ENCODE measurements at places on chromosomes 2 and 18. TPM values are rescaled to one million over a fixed set of nuclear protein-coding genes. Genes with fewer than 3 reads are reported as not detected.

DNA sequence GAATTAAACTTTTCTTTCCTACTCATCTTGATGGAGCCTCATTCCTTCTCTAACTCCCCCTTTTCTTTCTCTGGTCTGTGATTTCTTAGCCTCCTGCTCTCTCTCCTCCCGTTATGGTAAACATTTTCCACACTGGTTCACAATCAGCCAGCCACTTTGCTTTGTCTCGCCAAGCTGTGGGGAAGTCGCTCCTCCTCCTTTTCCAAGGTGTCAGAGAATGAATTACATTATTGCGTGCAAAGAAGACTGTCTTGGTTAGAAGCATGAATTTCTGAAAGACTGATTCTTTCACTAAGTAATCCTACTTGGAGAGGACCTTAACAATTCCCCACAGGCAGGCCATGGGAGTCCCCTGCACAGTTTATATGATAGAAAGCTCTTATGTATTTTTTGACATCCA is 46.1 kb downstream of the RASGRP3 start:
- no peak overlapping the region for H3K27ac ChIP-seq
- H3K36me3 ChIP-seq: no peaks in the 10 kb centered on the region
- H3K27me3 ChIP-seq: no peaks in the 10 kb centered on the region
- H3K4me3 ChIP-seq: no peak overlapping the region

GRCh38 chr18:42373584-42373983 is 418.6 kb downstream of the PIK3C3 start:
- H3K36me3 ChIP-seq: no peaks in the 10 kb centered on the region
- no peaks in the 10 kb centered on the region for H3K4me1 ChIP-seq
- H3K4me3 ChIP-seq: no peak overlapping the region
- no peaks in the 10 kb centered on the region for H3K27me3 ChIP-seq

DNA sequence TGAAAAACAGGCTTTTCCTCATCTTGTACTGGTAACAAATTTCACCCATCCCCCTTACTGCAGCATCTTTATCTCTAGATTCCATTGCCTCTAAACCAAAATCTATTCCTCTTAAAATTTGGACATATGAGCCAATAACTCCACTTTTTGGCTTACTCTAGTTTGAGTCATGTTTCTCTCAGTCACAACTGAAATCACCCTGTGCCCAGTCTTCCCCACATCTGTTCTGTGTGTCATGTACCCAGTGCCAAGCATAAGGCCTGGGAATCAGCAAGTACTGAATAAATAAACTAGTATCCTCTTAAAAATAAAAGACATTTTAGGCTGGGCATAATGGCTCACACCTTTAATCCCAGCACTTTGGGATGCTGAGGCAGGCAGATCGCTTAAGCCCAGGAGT is 20.8 kb upstream of the CHN1 start:
- H3K36me3 ChIP-seq: no peaks in the 10 kb centered on the region
- no peaks in the 10 kb centered on the region for H3K4me1 ChIP-seq
- DNase-seq: no peak
- H3K4me3 ChIP-seq: no peak overlapping the region

DNA sequence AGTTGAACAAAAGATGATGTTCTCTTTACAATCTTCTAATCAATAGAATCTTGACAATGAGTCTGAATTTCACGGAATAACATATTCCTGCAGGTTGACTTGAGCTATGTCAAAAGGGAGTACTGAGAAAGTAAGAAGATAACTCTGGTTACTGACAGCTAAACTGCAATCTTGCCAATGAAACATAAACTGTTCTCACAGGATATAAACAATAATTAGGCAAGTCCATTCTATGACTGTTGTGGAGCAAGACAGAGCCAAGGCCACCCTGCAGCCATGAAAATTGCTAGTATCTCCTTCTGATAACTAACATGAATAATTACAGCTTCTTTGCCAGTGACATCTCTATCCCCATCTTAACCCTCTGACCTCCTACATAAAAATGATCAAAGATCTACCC is 6.3 kb upstream of the RPRD1A start:
- no peaks in the 10 kb centered on the region for H3K36me3 ChIP-seq
- H3K4me1 ChIP-seq: no peaks in the 10 kb centered on the region
- H3K4me3 ChIP-seq: no peak overlapping the region
- DNase-seq: no peak
- H3K27me3 ChIP-seq: peaks cover 6% of the 10 kb centered on the region
- no peak overlapping the region for H3K27ac ChIP-seq

- no peak for DNase-seq
- H3K4me1 ChIP-seq: no peaks in the 10 kb centered on the region
- H3K27ac ChIP-seq: no peak overlapping the region
- H3K27me3 ChIP-seq: no peaks in the 10 kb centered on the region
- H3K36me3 ChIP-seq: no peaks in the 10 kb centered on the region
- no peak overlapping the region for H3K4me3 ChIP-seq
These were observed 326.5 kb upstream of the KLHL29 start for GRCh38 chr2:23058435-23058834.

GRCh38 chr2:120979921-120980320 is 244.3 kb downstream of the GLI2 start:
- no peaks in the 10 kb centered on the region for H3K4me1 ChIP-seq
- no peak overlapping the region for H3K27ac ChIP-seq
- DNase-seq: no peak
- no peaks in the 10 kb centered on the region for H3K36me3 ChIP-seq
- H3K27me3 ChIP-seq: no peaks in the 10 kb centered on the region

DNA sequence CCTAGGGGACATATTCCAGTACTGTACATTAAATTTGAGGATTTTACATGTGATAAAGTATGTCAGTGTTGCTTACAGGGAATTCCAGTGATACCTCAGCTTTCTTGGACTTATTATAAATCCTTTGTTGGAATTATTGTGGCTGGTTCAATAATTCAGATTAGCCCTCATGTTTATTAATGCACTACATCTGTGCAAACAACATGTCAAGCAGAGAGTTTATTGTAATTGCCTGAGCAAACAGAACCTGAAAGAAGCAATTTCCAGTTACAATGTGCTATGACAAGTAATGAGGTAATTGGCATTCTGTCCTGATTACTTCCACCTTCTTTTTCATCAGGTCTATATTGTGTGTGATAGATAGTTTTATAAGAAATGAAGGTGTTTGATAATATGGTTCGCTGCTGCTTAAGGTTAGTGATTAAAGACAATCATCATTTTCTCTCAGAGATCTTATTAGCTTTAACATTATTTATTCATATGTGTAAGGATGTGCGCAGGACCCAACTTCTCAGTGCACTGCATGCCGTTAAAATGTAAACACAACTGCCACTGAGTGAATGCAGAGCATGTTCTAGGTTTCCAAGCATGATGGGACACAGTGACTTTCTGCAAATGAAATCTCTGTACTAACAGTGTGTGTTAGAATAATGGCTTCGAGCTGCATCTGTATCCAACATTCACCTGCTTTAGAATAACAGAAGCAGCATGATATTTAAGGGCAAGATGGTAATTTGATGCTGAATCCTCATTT is 973.7 kb upstream of the POU3F3 start:
- no peaks in the 10 kb centered on the region for H3K4me1 ChIP-seq
- H3K27ac ChIP-seq: no peak overlapping the region
- DNase-seq: no peak
- no peaks in the 10 kb centered on the region for H3K27me3 ChIP-seq
- H3K36me3 ChIP-seq: no peaks in the 10 kb centered on the region
- H3K4me3 ChIP-seq: no peak overlapping the region

- H3K27me3 ChIP-seq: no peaks in the 10 kb centered on the region
- DNase-seq: no peak
These were observed 76.6 kb upstream of the ZFP36L2 start for GRCh38 chr2:43302961-43303494.

DNA sequence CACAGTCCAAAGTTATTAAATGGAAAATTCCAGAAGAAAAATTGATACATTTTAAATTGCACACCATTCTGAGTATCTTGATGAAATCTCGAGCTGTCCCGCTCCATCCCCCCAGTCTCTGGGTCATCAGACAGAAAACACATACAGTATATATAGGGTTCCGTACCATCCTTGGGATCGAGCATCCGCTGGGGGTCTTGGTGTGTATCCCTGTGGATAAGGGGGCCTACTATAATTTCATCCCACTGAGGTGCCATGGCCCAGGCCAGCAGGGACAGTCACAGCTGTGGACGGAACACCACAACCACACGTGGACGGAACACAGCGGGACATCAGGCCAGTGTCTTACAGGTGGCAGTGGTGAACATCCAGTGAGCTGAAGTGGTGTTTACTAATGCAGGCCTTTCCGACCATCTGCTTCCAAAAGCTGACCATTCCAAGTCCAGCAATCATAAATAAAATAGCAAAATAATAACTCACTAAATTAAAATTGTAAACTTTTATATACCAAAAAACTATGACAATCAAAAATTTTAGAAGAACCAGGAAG is 14.0 kb downstream of the TWIST2 start:
- H3K4me1 ChIP-seq: peaks cover 3% of the 10 kb centered on the region
- H3K4me3 ChIP-seq: no peak overlapping the region
- H3K36me3 ChIP-seq: no peaks in the 10 kb centered on the region
- H3K27ac ChIP-seq: no peak overlapping the region

- no peak for DNase-seq
- H3K27ac ChIP-seq: no peak overlapping the region
- peaks cover 6% of the 10 kb centered on the region for H3K27me3 ChIP-seq
- no peaks in the 10 kb centered on the region for H3K4me1 ChIP-seq
These were observed 12.8 kb upstream of the CAVIN2 start for GRCh38 chr2:191859681-191860080.

GRCh38 chr18:77547757-77548156 is 298.1 kb downstream of the GALR1 start:
- no peak overlapping the region for H3K4me3 ChIP-seq
- H3K4me1 ChIP-seq: no peaks in the 10 kb centered on the region
- no peak overlapping the region for H3K27ac ChIP-seq
- H3K36me3 ChIP-seq: no peaks in the 10 kb centered on the region

- no peaks in the 10 kb centered on the region for H3K36me3 ChIP-seq
- H3K27ac ChIP-seq: no peak overlapping the region
- H3K4me1 ChIP-seq: peaks cover 4% of the 10 kb centered on the region
- peaks cover 11% of the 10 kb centered on the region for H3K27me3 ChIP-seq
- no peak for DNase-seq
- no peak overlapping the region for H3K4me3 ChIP-seq
These were observed 138.6 kb upstream of the FHL2 start for GRCh38 chr2:105537466-105537865.

DNA sequence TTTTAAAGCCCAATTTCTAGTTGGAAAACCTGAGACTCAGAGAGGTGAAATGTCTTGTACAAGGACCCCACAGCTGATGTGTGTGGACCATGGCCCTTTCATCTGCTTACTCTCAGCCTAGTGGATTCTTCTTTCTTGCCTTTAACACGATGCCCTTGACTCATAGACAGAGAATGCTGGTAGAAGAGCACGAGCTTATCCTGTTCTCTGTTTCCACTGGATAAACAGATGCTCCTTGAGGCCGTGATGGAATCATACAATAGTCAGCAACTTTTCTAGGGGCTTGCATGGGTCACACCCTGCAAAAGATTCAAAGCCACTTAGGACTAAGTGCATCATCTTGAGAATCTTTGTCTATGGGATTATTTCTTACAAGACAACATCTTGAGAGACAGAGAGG is 50.9 kb downstream of the MYCN start:
- no peaks in the 10 kb centered on the region for H3K4me1 ChIP-seq
- H3K36me3 ChIP-seq: no peaks in the 10 kb centered on the region

DNA sequence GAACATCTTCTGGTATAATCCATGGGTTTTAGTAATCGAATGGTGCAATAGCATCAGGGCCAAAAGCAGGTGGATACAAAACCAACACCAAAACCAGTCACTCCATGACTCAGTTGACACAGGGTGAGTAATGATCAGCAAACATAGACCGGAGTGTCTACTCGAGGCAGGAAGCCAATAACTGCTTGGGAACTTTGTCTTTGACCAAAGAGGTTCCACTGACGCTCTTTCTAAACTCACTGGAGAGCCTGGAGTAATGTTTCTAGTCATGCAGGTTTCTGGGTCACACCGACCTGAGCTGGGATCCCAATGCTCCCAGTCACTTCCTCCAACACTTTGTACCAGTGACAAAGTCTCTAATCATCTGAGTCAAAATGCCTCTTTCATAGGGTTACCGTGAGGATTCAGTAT is 30.9 kb downstream of the MREG start:
- no peak overlapping the region for H3K27ac ChIP-seq
- peaks cover 14% of the 10 kb centered on the region for H3K36me3 ChIP-seq
- DNase-seq: peak; percentile 69
- H3K4me1 ChIP-seq: peaks cover 35% of the 10 kb centered on the region

DNA sequence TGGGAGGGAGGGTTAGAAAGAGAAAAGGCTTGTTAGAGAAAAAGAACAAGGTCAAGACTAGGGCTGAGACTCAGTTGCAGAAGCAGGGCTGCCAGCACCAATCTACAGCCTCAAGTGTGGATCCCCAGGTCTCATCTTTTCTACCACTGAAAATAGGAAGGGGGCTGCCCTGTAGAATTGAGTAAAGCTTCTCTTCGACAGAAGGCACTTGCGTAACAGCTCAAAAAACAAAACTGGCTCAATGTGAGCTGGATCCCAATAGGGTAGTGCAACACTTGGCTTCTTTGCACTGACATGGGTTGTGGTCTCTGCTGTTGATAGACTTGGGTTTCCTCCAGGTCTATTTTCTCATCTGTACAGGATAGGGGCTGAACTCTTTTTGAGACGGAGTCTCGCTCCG is 1.8 kb upstream of the MPV17 start:
- peaks cover 18% of the 10 kb centered on the region for H3K4me1 ChIP-seq
- no peak for DNase-seq
- H3K27ac ChIP-seq: no peak overlapping the region
- no peak overlapping the region for H3K4me3 ChIP-seq
- H3K36me3 ChIP-seq: peaks cover 23% of the 10 kb centered on the region
- H3K27me3 ChIP-seq: no peaks in the 10 kb centered on the region

DNA sequence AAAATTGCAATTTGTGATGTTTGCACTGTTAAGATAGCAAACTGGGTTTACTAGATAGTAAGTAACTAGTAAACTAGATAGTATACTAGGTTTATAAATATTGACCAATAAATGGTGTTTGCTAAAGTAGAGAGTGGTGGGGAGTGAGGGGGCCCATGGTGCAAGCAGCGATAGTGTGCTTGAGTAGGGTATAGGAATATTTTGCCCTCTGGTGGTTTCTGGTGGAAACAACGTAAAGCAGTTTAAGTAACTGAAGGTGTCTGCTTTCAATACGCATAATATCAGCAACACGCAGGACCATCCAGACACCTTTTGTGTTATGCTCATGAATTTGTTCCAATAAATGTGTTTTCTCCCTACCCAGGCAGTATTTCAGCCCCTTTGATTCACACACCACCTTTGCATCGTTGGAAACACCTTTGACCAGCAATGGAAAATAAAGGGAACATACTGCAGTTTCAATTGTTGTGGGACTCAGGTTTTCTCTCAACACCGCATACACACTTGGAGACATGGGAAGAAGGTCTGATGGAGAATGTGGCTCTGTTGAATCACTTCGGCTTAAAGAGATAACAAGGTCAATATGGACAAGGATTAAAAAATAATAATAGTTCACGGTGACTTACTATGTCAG is 16.7 kb upstream of the STAT1 start:
- peak overlapping the region; percentile 18 for H3K27ac ChIP-seq
- no peak overlapping the region for H3K4me3 ChIP-seq
- DNase-seq: peak; percentile 41
- H3K27me3 ChIP-seq: no peaks in the 10 kb centered on the region

The NPHP1 gene
- 1.9 TPM for total RNA-seq

The MAPK4 gene
- not detected for total RNA-seq

The ASXL2 gene
- 37.8 TPM for total RNA-seq

Data from activated CD4-positive, alpha-beta memory T cell treated with anti-CD3 and anti-CD28 coated beads for 36 hours (primary cell).